ENCODE measurements at places on chromosomes 12 and 14.

GRCh38 chr14:66696326-66696725 lies 188.4 kb downstream of the GPHN start:
- DNase-seq, result no peak

GRCh38 chr14:57378661-57379060 lies 11.7 kb upstream of the NAA30 start:
- no peak for DNase-seq

DNA sequence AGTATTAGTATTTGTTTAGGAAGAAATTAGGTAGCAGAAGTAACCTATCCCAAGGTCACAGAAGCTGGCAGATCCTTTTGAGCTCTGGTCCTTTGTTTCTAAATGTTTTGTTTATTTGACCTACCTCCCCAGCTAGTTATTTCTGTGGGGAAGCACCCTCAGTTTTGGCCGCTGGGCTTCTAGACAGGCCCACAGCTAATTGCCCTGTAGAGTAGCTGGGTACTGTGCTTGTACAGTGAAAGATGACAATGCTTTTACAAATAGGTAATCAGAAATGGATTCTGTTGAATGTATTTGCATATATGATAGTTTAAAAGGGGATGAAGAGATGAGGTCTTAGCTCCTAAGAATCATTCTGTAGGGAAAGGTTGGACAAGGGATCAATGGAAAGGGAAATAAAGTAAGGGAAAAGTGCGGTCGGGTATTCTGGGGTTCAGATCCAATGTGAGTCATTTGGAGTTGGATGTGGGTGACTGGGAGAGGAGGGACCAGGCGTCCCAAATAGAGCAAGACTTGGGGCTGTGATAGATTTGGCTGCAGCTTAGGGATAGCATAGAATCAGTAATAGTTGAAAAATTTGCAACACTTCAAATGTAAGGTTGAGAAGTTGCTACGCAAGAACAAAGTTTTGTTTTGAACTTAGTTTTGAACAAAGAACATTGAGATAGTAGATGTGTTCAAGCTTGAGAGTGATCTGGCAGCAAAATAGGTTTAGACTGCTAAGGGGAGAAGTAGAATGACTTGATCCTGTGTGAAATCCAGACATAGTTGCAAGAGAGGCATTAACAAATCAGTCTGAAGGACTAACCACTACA lies 3.6 kb downstream of the NUDT4 start:
- DNase-seq, result no peak

DNA sequence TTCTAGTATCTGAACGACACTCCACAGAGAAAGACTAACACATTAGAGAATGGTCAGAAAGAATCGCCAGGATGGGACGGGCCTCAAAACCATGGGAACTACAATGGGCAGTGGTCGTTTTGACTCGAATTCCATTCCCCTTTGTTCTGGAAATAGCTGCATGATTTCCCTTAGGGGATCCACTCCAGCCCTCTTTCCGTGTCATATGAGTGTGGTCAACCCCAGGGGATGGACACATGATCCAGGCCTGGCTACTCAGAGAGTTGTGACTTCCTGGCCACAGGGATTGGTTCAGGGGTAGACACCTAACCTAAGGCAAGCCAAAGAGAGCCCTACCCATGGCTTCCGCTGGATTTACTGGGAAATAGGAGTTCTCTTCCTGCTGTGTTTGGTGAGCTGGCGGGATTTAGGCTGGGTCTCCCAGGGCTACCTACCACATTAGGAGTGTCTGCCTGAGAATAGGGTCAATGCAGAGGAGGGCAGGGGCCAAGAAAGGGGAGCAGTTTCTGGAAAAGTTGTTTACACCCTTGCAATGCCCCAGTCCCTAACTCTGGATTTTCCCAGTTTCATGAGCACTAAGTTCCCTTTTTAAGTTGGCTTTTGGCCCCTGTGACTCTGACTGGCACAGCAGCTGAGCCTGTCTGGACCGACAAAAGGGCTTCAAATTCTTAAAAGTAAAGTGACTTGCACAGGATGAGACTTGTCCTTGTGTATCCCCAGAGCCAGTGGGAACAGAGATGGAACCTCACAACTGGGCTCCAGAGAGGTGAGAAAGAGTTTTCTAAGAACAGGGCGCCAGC lies 28.1 kb upstream of the GPATCH2L start:
- DNase-seq, result no peak

DNA sequence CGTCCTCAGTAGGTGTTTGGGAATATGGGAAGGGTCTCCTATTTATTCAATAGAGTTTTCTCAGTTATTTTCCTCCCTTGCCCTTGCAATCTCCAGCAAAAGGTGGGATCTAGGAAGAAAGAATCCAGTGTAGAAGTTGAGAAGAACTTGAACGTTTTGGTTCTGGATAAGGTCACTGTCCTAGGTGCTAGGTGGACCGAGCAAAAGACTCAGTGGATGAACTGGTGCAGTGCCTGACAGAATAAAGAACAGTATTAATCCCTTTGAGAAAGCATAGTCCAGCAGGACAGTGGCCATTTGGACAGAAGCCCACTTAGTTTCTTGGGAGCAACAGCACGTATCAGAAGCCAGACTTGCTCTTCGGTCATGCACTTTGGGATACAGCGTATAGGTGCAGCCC lies 32.7 kb upstream of the LRTM2 start:
- DNase-seq, result no peak

- DNase-seq, result no peak
Measured at GRCh38 chr12:129571901-129572494, 331.8 kb downstream of the TMEM132D start.

DNA sequence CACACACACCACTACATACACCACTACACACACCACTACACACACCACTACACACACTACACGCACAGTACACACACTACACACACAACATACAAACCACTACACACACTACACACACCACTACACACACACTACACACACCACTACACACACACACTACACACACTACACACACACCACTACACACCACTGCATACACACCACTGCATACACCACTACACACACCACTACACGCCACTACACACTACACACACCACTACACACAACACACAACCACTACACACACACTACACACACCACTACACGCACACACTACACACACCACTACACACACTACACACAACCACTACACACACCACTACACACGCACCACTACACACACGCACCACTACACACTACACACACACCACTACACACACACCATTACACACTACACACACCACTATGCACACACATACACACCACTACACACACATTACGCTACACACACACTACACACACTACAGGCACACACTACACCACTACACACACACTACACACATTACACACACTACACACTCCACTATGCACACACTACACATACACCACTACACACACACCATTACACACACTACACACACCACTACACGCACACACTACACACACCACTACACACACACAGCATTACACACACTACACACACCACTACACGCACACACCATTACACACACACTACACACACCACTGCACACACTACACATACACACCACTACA lies 12.5 kb downstream of the NOC4L start:
- DNase-seq, result no peak

- no peak for DNase-seq
Measured at GRCh38 chr12:113022563-113023297, 33.8 kb upstream of the DTX1 start.

DNA sequence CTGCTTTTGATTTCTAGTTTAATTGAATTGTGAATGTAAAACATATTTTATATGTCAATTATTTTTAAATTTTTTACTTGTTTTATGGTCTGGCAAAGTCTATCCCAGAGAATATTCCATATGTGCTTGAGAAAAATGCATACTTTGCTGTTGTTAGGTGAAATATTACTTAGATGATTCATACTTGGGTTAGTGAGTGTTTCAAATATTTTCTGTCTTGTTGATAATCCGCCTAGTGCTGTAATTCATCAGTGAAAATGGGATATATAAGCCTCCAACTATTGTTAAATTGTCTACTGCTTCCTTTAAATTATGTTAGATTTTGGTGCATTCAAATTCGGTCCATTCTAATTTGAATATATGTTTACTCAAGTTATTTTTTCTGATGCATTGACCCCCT lies 395.5 kb downstream of the LRFN5 start:
- no peak for DNase-seq

- no peak for DNase-seq
Measured at GRCh38 chr12:501722-502447, 42.1 kb downstream of the B4GALNT3 start.

GRCh38 chr14:59224341-59224740 lies 35.9 kb downstream of the DAAM1 start:
- DNase-seq, result no peak
